Immature natural killer cell (primary cell): ENCODE measurements at places on chromosomes 2 and 18.

DNA sequence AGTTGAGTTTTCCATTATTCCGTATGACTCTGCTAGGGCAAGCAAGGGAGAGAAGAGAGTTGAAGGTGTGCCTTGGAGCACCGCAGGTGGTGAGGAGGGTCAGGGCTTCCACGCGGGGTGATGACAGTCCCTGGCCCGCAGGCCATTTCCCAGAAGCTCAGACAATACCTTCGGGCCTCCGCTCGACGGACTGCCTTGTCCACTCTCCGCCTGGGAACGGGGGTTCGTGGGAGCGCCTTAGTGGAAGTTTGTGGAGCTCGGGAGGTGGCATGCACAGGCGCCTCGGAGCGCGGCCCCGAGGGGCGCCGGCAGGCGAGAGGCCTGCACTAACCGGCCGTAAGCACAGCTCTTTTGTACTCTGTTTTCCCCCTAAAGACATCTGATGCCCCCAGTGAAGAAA is 69.8 kb downstream of the ARHGEF33 start:
- peaks cover 3% of the 10 kb centered on the region for H3K36me3 ChIP-seq
- no peak for DNase-seq
- H3K4me1 ChIP-seq, result peaks cover 6% of the 10 kb centered on the region
- H3K4me3 ChIP-seq, result peak overlapping the region; percentile 84
- no peak overlapping the region for H3K27ac ChIP-seq

DNA sequence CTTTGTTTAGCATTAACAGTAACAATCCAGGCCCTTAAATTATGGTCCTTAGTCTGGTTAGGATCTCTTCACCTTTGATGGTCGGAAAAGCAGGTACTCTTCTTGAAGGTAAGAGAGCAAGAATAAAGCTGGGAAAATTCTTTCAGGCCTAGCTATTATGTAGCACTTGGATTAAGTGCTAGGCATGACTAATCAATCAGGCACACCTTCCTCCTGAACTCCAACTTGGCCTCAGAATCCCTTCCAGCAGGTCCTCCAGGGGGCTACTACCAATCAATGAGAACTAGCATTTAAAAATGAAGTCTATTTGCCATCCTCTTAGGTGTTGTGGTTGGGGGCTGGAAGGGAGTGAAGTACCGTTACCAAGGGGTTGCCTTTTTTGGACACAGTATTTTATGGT is 3.7 kb downstream of the SMYD1 start:
- no peaks in the 10 kb centered on the region for H3K36me3 ChIP-seq
- peaks cover 10% of the 10 kb centered on the region for H3K27me3 ChIP-seq

DNA sequence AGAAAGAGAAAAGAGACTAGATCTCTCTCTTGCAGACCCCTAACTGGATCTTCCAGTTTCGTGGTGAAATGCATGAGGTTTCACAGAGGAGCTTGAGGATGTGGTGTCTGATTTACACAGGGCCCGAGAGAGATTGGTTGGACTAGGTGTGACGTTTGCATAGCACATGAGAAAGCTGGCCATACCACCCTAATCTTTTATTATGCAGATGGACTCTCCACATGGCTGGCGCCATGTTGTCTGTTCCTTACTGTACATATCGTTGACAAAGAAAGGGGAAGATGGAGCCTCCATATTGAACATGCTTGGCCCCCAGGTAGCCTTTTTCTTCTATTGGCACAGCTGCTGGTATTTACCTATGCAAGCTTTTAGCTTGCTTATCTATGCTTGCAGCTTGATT is 27.5 kb upstream of the PGAP1 start:
- H3K36me3 ChIP-seq, result no peaks in the 10 kb centered on the region
- DNase-seq, result no peak
- H3K4me3 ChIP-seq, result no peak overlapping the region
- H3K27me3 ChIP-seq, result peaks cover 9% of the 10 kb centered on the region

DNA sequence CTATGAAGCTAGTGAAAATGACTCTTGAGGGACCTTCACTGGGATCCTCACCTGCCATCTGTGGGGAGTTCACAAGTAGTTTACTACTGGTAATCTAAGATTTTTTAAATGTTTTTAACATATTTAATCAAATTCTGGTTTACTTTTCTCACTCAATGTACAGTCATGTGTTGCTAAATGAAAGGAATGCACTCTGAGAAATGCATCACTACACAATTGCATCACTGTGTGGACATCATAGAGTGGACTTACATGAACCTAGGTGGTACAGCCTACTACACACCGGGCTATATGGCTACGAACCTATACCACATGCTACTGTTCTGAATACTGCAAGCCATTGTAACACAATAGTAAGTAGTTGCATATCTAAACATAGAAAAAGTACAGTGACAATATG is 528.0 kb downstream of the BCL11A start:
- H3K4me3 ChIP-seq, result no peak overlapping the region
- H3K27me3 ChIP-seq, result no peaks in the 10 kb centered on the region
- DNase-seq, result no peak
- H3K36me3 ChIP-seq, result no peaks in the 10 kb centered on the region
- no peak overlapping the region for H3K27ac ChIP-seq

- no peaks in the 10 kb centered on the region for H3K27me3 ChIP-seq
- H3K36me3 ChIP-seq, result no peaks in the 10 kb centered on the region
- no peak overlapping the region for H3K4me3 ChIP-seq
- no peak for DNase-seq
- no peak overlapping the region for H3K27ac ChIP-seq
Observed at GRCh38 chr2:873651-874580, 76.7 kb upstream of the SNTG2 start.

DNA sequence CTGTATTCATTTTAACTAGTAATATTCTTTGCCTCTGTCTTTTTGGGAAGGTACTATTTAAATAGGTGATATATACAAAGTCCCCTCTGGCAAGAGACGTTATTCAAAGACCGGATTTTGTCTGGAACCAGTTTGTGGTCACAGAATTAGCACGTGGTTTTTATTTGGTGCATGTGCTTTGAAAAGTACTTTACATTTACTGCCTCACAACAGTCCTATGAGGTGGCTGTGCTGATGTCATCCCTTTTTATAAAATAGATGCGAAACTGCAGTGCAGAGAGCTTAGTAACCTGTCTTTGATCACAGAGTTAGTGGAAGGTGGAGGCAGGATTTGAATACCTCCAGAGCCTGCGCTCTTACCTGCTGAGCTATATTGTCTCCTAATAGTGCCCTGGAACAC is 4.0 kb downstream of the LPIN1 start:
- H3K27me3 ChIP-seq, result peaks cover 6% of the 10 kb centered on the region
- peak overlapping the region; percentile 78 for H3K27ac ChIP-seq
- H3K36me3 ChIP-seq, result no peaks in the 10 kb centered on the region
- peak; percentile 76 for DNase-seq
- H3K4me3 ChIP-seq, result peak overlapping the region; percentile 92

- H3K4me1 ChIP-seq, result no peaks in the 10 kb centered on the region
- no peaks in the 10 kb centered on the region for H3K36me3 ChIP-seq
- no peak for DNase-seq
- no peak overlapping the region for H3K4me3 ChIP-seq
Observed at GRCh38 chr2:132814651-132815050, 144.6 kb upstream of the LYPD1 start.

DNA sequence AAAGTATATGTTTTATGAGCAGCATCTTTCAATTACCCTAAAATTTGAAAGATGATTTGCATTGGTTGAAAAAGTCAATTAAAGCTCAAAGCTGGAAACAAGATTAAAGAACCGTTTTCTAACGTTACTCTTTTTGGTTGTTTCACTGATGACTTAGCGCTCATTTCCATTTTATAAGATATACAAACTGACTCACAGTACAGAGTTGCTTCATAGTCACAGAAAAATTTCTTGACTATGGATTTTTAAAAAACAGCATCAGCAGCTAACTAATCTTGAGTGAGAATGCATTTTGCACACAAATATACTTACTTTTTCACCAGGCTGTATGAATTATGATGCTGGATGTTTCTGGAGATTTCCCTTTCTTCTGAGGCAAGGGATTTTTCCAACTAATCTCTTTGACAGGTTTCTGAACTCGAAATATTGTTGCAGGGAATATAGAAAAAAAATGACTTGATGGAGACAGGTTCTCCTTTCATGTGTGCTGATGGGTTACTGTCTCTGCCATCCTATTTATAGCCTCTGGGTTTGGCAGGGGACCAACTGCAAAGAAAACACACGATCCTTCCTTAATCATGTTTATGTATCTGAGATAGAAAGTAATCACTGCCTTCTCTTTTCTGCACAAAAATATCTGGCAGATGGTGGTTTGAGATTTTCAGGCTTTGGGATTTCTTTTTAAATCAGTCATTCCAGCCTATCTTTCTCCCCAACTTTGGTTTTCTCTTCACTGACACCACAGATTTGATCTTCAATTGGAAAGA is 129.4 kb upstream of the DAPL1 start:
- no peaks in the 10 kb centered on the region for H3K4me1 ChIP-seq
- H3K27me3 ChIP-seq, result no peaks in the 10 kb centered on the region
- H3K27ac ChIP-seq, result no peak overlapping the region
- DNase-seq, result no peak
- no peaks in the 10 kb centered on the region for H3K36me3 ChIP-seq
- H3K4me3 ChIP-seq, result no peak overlapping the region

DNA sequence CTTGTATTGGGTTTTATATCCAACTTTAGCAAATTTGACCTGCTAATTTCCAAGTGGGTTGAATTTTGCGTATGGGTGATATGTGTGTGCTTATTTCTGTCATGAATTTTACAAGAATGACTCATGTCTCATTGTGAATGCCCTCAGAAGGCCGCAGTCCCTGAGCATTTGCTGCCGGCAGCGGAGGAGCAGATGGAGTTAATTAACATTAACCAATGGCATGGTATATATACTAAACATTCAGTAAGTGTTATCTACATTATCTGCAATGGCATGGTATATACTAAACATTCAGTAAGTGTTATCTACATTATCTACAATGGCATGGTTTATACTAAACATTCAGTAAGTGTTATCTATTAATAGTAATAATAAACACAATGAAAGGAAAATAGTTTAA is 90.1 kb downstream of the DOK6 start:
- no peak overlapping the region for H3K27ac ChIP-seq
- no peak overlapping the region for H3K4me3 ChIP-seq
- no peaks in the 10 kb centered on the region for H3K36me3 ChIP-seq
- no peaks in the 10 kb centered on the region for H3K4me1 ChIP-seq
- no peak for DNase-seq

- no peak overlapping the region for H3K27ac ChIP-seq
- no peak overlapping the region for H3K4me3 ChIP-seq
- H3K4me1 ChIP-seq, result no peaks in the 10 kb centered on the region
- peaks cover 14% of the 10 kb centered on the region for H3K27me3 ChIP-seq
- H3K36me3 ChIP-seq, result no peaks in the 10 kb centered on the region
Observed at GRCh38 chr2:238600506-238601432, 174.0 kb downstream of the ASB1 start.

DNA sequence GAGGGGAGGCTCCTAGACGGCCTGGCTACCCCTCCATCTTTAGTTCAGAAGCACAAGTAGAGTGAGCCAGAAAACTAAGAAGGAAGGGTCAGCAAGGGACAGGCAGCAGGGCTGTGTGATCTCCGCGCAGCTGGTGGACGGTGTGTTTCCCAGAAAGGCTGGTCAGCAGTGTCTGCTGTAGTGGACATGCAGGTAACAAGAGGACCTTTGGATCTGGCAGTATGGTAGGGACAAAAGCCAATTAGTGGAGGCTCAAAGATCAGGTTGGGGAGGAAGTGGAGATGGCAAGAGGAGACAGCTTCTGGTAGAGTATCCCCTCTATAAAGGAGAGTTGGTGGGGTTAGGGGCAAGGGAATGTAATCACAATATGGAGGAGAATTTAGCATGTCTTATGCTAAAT is 95.1 kb downstream of the NCK2 start:
- H3K4me1 ChIP-seq, result peaks cover 70% of the 10 kb centered on the region
- peak overlapping the region; percentile 50 for H3K27ac ChIP-seq
- no peak overlapping the region for H3K4me3 ChIP-seq

- H3K36me3 ChIP-seq, result peaks cover 30% of the 10 kb centered on the region
- no peak overlapping the region for H3K27ac ChIP-seq
- no peak for DNase-seq
- no peaks in the 10 kb centered on the region for H3K27me3 ChIP-seq
Observed at GRCh38 chr2:239075918-239076758, 228.3 kb downstream of the TWIST2 start.

GRCh38 chr2:136206613-136207012 is 88.7 kb upstream of the CXCR4 start:
- H3K27ac ChIP-seq, result no peak overlapping the region
- no peak for DNase-seq
- peaks cover 13% of the 10 kb centered on the region for H3K4me1 ChIP-seq
- H3K27me3 ChIP-seq, result no peaks in the 10 kb centered on the region
- H3K4me3 ChIP-seq, result no peak overlapping the region
- H3K36me3 ChIP-seq, result no peaks in the 10 kb centered on the region

DNA sequence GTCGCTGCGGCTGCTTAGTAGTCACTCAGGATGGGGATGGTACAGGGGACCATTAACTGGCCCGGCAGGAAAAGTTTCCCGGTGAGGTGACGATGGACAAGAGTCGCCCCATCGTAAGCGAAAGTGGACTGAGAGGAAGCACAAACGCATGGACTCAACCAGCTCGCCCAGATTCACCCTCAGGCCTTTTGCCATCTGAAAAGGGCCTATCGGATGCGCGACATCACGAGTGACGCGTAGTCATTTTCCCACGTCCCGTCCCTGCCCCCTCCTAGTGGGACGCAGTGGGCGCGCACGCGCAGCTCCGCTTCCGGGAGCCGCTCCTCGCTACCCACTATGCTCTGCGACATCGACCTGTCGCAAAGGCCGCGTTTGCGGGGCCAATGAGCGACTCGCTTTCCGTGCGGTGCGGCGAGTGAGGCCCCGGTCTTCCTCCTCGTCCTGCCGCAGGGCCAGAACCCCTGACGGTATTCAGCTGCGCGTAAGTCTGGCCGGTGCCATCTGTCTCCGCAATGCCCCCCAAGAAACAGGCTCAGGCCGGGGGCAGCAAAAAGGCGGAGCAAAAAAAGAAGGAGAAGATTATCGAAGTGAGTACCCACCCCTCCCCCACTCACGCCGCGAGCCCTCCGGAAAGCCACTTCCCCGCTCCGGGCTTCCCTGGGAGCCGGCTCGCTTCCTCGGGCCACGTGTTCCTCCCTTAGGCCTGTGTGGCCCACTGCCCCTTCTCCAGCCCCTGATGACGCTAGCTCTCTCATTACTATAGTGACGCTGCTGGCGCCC is at the start of gene ZC3H15:
TSS of gene ZC3H15 (plus strand) at position 390 of the 780 bp plus-strand sequence. CDS start at position 513, 123 bp downstream.
- DNase-seq, result peak; percentile 97
- peak within 1 kb of the TSS; percentile 99 for H3K27ac ChIP-seq
- no peaks in the 10 kb centered on the region for H3K36me3 ChIP-seq
- H3K4me3 ChIP-seq, result peak within 1 kb of the TSS; percentile 99
- H3K27me3 ChIP-seq, result peaks cover 18% of the 10 kb centered on the region
- peaks cover 73% of the 10 kb centered on the region for H3K4me1 ChIP-seq

GRCh38 chr18:44518666-44519065 is 162.0 kb upstream of the SETBP1 start:
- H3K27me3 ChIP-seq, result peaks cover 3% of the 10 kb centered on the region
- peaks cover 20% of the 10 kb centered on the region for H3K4me1 ChIP-seq
- no peak for DNase-seq
- no peak overlapping the region for H3K4me3 ChIP-seq

GRCh38 chr2:183105402-183106134 is 18.7 kb upstream of the NUP35 start:
- H3K4me1 ChIP-seq, result no peaks in the 10 kb centered on the region
- no peaks in the 10 kb centered on the region for H3K36me3 ChIP-seq
- H3K27me3 ChIP-seq, result no peaks in the 10 kb centered on the region
- H3K27ac ChIP-seq, result no peak overlapping the region
- H3K4me3 ChIP-seq, result no peak overlapping the region

GRCh38 chr18:3753106-3753505 is 303.1 kb downstream of the TGIF1 start:
- no peak for DNase-seq
- H3K27me3 ChIP-seq, result peaks cover 4% of the 10 kb centered on the region
- H3K4me1 ChIP-seq, result no peaks in the 10 kb centered on the region
